Testis (tissue), 5 donors: ENCODE measurements at places on chromosomes 2 and 18.
A peak's percentile ranks its signal among the peaks of the same experiment; 100 is the strongest.

DNA sequence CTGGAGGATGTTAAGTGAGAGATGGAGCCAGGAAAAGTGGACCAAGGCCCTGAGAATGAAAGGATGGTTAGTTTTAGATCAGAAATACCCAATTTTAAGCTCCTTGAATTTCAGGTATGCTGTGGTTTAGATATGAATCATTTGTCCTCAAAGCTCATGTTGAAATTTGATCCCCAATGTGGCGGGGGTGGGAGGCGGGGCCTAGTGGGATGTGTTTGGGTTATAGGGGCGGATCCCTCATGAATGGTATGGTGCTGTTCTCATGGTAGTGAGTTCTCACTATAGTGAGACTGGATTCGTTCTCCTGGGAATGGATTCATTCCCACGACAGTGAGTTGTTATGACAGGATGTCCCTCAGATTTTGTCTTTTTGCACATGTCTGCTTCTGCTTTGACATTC lies 11.4 kb downstream of the MYO5B start:
- no peaks in the 10 kb centered on the region for H3K36me3 ChIP-seq
- H3K4me1 ChIP-seq: no peaks in the 10 kb centered on the region
- H3K4me3 ChIP-seq: no peak overlapping the region
- H3K27me3 ChIP-seq: no peaks in the 10 kb centered on the region
- no peak for DNase-seq
- H3K27ac ChIP-seq: no peak overlapping the region

GRCh38 chr2:43340945-43341356 lies 114.5 kb upstream of the ZFP36L2 start:
- no peak overlapping the region for H3K4me3 ChIP-seq
- H3K27me3 ChIP-seq: no peaks in the 10 kb centered on the region
- no peak for DNase-seq
- no peaks in the 10 kb centered on the region for H3K36me3 ChIP-seq

GRCh38 chr2:43563679-43564078 lies 32.2 kb downstream of the THADA start:
- no peaks in the 10 kb centered on the region for H3K27me3 ChIP-seq
- H3K27ac ChIP-seq: no peak overlapping the region
- H3K4me1 ChIP-seq: no peaks in the 10 kb centered on the region
- DNase-seq: no peak
- H3K36me3 ChIP-seq: no peaks in the 10 kb centered on the region
- H3K4me3 ChIP-seq: no peak overlapping the region

DNA sequence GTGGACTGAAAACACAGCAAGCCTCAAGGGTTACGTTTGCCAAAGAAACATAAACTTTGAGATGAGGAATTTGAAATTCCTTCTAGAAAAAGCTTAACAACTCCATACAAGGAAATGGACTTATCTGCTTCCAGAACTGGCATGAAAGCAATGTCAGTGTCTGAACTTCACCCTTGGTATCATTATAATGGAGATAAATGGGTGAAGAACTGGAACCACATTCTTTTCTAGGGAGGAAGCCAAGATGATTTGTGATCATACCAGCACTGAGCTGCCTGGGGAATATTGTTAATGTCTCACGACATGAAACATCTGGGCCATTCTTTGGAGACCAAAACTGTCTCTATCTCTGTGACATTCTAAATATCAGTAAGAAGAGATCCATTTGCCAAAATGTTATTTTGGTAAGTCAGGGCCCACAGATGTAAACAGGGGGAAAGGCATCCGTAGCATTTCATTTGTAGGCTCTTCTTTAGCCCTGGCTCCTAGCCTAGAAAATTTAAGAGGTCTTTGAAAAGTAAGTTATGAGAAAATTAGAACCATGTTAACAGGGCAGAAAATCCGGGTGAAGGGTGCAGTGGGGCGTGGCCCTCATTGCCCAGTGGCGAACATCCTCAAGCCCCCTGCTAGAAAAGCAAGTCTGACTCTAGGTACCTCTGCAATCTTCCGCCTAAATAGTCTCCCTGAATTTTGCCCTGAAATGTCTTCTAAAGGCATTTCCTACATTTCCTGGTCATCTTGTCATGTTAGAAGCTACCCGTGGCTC lies 295.3 kb upstream of the EPAS1 start:
- H3K27ac ChIP-seq: no peak overlapping the region
- peaks cover 16% of the 10 kb centered on the region for H3K4me1 ChIP-seq
- no peaks in the 10 kb centered on the region for H3K36me3 ChIP-seq
- no peak overlapping the region for H3K4me3 ChIP-seq

DNA sequence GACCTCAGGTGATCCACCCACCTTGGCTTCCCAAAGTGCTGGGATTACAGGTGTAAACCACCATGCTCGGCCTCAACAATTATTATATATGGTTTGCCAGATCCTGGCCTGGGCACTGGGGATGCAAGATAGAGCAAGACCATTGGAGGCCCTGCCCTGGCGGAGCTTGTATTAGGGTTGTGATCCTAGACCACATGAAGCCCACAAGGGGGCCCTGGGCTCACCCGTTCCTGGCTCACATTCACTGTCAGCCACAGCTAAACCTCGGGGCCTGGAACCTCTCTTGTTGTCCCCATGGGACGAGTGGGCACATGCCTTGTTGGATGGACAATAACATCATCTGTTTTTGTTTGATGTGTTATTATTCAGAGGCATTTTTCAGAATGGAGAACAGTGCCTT lies 14.9 kb downstream of the HPCAL1 start:
- no peak overlapping the region for H3K4me3 ChIP-seq
- DNase-seq: no peak
- no peaks in the 10 kb centered on the region for H3K27me3 ChIP-seq
- H3K27ac ChIP-seq: no peak overlapping the region

- H3K36me3 ChIP-seq: no peaks in the 10 kb centered on the region
- DNase-seq: no peak
- no peaks in the 10 kb centered on the region for H3K4me1 ChIP-seq
- no peak overlapping the region for H3K27ac ChIP-seq
These were observed 1325.0 kb upstream of the CDH2 start for GRCh38 chr18:29501952-29502351.

DNA sequence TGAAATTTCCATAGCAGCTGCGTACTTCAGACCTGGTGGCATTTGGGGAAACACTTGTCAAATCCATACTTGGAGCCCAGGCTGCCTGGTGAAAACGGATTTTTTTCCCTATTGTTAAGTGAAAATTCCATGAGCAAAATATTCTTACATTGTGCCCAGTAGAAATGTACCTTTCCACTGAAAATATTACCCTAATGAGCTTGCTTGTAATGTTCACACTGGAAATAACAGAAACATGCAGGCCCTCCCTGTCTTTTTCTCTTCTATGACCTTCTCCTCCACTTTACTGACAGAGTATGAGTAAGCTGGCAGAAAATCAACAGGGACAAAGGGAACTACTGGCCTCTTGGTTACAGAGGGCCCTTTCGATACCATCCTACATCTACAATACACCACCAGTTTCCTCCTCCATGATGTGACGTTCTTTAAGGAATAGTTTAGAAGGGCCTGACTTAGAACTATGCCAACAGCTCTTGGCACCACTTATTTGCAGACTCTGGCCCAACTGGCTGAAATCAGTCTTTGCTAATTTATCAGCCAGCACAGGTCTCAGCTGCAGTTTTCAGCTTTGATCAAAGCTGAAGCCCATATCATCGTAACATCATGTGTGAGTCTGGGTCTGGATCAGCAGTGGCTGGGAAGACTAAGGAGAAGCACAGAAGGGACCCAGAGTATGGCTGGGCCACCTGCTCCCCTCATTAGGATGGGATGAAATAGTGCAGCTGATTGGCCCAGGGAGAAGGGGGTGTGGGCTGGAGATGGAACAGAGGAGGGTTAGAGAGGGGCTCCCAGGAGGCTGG lies 272.2 kb upstream of the ID2 start:
- no peak overlapping the region for H3K4me3 ChIP-seq
- no peak overlapping the region for H3K27ac ChIP-seq
- H3K36me3 ChIP-seq: no peaks in the 10 kb centered on the region
- DNase-seq: no peak
- H3K27me3 ChIP-seq: no peaks in the 10 kb centered on the region
- H3K4me1 ChIP-seq: no peaks in the 10 kb centered on the region

- H3K27ac ChIP-seq: no peak overlapping the region
- H3K27me3 ChIP-seq: no peaks in the 10 kb centered on the region
- DNase-seq: no peak
- no peaks in the 10 kb centered on the region for H3K36me3 ChIP-seq
These were observed 12.2 kb upstream of the ZAP70 start for GRCh38 chr2:97701186-97701585.

DNA sequence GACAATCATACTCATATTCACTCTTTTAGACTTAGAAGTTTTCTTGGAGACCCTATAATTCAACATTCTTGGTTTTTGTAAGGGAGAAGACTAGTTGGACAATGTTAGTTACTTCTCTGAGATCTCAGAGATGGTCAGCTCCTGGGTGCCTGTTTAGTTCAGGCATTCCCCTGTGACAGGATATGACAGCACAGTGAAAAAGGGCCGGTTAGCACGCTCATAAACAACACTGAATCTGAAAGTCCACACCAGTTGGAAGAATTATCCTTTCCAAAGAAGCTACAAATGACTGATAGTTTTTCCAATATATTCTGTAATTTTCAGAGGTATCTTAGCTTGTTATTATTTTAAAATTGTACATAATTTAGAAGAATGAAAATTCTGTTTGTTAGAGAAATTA lies 75.7 kb downstream of the ADAM23 start:
- no peaks in the 10 kb centered on the region for H3K4me1 ChIP-seq
- H3K4me3 ChIP-seq: no peak overlapping the region
- DNase-seq: no peak
- no peaks in the 10 kb centered on the region for H3K36me3 ChIP-seq
- no peak overlapping the region for H3K27ac ChIP-seq
- no peaks in the 10 kb centered on the region for H3K27me3 ChIP-seq

- H3K27me3 ChIP-seq: no peaks in the 10 kb centered on the region
- H3K4me1 ChIP-seq: peaks cover 20% of the 10 kb centered on the region
- no peak overlapping the region for H3K4me3 ChIP-seq
- H3K36me3 ChIP-seq: no peaks in the 10 kb centered on the region
These were observed 7.3 kb upstream of the MLPH start for GRCh38 chr2:237479747-237480146.

DNA sequence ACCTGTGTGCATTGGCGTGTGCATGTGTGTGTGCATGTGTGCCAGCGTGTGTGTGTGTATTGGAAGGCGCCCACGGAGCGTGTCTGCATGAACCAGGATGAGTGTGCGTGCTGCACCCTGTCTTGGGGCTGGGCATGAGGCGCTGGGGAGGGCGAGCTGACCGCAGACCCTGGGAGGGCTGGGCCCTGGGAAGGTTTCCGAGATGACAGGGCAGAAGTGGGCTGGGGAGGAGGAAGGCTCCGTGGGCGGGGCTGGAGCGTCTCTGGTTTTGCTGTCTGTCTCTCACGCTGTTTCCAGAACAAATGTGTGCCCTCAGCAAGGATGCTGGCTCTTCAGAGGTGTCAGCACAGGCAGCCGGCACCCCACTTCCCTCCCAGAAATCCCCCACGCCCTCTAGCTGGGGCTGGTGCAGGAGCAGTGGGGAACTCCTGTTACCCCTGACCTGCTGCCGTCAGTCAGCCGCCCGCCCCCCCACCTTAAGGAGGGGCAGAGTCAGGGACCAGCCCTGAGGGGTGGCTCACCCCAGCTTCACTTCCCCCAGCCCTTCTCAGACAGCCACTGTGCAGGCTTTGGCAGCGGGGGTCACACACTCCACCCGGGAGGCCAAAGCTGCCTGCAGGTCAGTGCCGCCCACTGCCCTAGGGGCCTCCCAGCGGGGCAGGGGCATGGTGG lies at the start of gene GPR35:
Gene GPR35 (plus strand): TSS at position 531 of the 672 bp plus-strand sequence. CDS start 4,473 bp downstream, outside the sequence.
- H3K27ac ChIP-seq: no peak within 1 kb of the TSS
- no peak within 1 kb of the TSS for H3K4me3 ChIP-seq
- DNase-seq: no peak
- H3K27me3 ChIP-seq: no peaks in the 10 kb centered on the region
- no peaks in the 10 kb centered on the region for H3K36me3 ChIP-seq

DNA sequence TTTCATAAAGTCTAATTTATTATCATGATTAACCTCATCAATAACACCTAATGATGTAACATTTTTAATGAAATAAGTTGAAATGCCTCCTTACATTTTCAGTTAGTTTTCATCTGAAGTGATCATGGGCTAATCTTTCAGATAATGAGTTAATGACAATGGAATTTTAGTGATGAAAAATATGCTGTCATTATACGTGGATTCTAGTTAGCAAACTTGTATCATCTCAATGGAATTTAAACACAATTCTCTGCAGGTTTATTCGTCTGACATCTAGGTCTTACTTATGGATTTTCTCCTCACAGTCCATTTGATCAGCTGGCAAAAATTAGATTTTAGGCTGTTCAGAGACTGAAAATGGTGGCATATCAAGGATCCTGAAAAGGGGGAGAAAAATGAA lies 885.0 kb downstream of the SLC4A3 start:
- no peak for DNase-seq
- H3K27ac ChIP-seq: no peak overlapping the region
- no peaks in the 10 kb centered on the region for H3K36me3 ChIP-seq
- no peak overlapping the region for H3K4me3 ChIP-seq

DNA sequence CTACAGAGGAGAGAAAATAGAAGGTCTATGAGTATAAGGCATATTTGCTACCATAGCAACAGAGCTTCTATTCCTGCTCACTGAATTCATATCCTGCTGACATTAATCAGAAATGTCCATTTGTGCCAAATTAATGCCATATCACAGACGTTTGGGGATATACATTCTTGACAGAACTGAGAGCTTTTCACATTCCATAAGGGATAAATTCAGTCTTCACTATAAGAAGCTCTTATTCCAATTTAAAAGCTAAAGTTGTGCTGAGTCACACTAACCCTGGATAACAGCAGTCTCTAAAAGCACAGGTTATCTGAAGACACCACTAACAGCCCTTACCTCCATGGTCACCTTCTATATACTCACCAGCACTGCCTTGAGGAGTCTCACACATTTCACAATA lies 178.1 kb downstream of the RAB3GAP1 start:
- no peaks in the 10 kb centered on the region for H3K4me1 ChIP-seq
- H3K27me3 ChIP-seq: no peaks in the 10 kb centered on the region
- H3K27ac ChIP-seq: no peak overlapping the region
- no peak overlapping the region for H3K4me3 ChIP-seq
- DNase-seq: no peak

DNA sequence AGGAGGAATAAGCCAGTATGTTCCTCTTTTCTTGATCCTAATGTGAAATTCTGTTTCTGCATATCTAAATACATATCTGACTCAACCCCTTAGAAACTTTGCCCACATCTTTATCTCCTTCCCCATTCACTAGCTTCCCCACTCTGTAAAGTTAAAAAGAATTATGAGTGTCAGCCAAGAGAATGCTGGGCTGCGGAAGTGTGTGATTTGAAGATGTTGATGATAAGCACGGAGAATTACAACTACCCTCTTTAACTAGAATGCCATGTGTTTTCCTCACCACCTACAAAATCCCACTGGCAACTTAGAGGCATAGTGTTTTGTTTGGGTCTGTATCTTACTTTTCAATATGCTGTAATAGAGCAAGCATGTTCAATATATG lies 490.4 kb upstream of the FANCL start:
- no peaks in the 10 kb centered on the region for H3K36me3 ChIP-seq
- H3K4me1 ChIP-seq: no peaks in the 10 kb centered on the region
- H3K27me3 ChIP-seq: no peaks in the 10 kb centered on the region
- no peak overlapping the region for H3K4me3 ChIP-seq
- no peak for DNase-seq

- H3K27ac ChIP-seq: no peak overlapping the region
- H3K27me3 ChIP-seq: no peaks in the 10 kb centered on the region
- H3K36me3 ChIP-seq: no peaks in the 10 kb centered on the region
- no peak overlapping the region for H3K4me3 ChIP-seq
- peak; percentile 22 for DNase-seq
These were observed 9.7 kb upstream of the TEKT4 start for GRCh38 chr2:94861308-94862152.
